ENCODE measurements at places on chromosomes 16 and 17.

DNA sequence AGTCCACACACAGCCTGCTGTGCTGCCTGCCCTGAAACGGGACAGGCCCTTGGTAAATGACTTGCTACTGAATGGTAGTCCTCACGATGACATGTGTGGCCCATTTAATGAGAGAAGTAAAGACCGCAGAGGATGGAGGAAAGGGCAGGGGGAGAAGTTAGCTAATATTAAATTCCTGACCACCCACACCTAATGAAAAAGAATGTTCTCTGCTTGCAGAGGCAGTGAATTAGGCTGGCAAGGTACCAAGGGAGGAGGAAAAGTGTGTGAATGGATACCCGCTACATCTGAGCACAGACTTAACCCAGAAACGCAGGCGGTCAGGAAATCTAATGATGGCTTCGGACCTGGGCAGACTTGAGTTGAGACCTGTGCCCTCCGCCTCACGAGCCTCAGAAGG lies 141.2 kb downstream of the PRKCA start:
- DNase-seq, result no peak

GRCh38 chr16:83933885-83934683 lies 19.0 kb upstream of the OSGIN1 start:
- no peak for DNase-seq

GRCh38 chr17:80475910-80476876 lies at the start of gene NPTX1:
NPTX1 (minus strand) TSS chr17:80476607; CDS start chr17:80476446, 161 bp downstream.
- no peak for DNase-seq

- no peak for DNase-seq
These were observed 5.8 kb downstream of the LGALS3BP start for GRCh38 chr17:78973792-78974520.

- no peak for DNase-seq
These were observed 58.9 kb downstream of the NOS2 start for GRCh38 chr17:27741361-27741861.

GRCh38 chr16:66298006-66298405 lies 68.5 kb upstream of the CDH5 start:
- DNase-seq, result no peak

DNA sequence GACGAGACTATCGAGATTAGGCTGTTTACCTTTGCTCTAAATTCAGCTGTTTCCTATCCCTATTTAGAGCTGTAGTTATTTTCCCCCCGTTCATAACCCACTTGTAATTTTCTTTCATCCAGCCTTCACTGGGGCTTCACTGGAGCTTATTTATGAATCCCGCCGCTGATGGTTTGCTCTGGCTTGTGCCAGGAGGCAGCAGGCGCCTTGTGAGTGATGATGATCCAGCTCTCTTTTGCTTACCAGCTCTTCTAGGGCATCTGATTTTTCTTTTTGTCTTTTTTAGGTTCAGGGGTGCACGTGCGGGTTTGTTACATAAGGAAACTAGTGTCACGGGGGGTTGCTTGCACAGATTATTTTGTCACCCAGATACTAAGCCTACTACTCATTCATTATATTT lies 37.4 kb upstream of the CDH13 start:
- no peak for DNase-seq

DNA sequence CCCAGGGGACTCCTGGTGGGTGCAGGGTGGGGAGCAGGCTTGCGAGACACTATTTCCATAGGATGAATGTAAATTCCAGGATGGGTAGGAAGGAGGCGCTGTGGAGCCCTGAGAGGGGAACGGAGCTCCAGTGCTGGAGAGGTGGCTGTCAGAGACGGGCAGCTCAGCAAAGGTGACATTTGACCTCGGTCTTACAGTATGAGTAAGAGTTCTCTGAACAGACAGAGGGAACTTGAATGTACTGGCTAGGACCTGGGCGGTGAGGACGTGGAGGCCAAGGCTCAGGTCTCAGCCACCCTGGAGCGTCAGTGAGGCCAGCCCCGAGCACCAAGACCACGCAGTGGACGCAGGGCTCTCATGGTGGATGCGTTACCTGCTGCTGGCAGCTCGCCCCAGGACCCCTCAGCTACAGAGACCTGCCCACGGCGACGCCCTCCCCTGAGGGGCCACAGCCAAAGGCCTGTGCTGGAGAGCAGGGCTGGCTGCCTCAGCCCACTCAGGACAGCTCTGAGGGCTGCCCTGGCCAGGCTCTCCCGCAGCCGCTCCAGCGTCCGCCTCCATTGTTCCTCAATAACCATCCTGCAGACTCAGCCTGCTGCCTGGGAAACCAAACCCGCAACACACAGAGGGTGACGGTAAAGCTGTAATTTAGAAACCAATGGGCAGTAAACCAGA lies 65.9 kb upstream of the TNRC6C start:
- DNase-seq, result no peak

GRCh38 chr17:31629696-31630470 lies 229.2 kb downstream of the COPRS start:
- no peak for DNase-seq

- no peak for DNase-seq
These were observed 5.9 kb downstream of the LITAFD start for GRCh38 chr16:8887952-8888560.

GRCh38 chr16:66622863-66623262 lies 18.4 kb downstream of the CMTM3 start:
- DNase-seq, result no peak

GRCh38 chr17:32161029-32161428 lies 18.7 kb downstream of the RHOT1 start:
- no peak for DNase-seq

GRCh38 chr16:67399749-67400704 lies 6.7 kb upstream of the TPPP3 start:
- no peak for DNase-seq

- no peak for DNase-seq
These were observed 337.5 kb downstream of the SEC14L1 start for GRCh38 chr17:77478281-77478680.

- DNase-seq, result no peak
These were observed 3.1 kb downstream of the HIC1 start for GRCh38 chr17:2057760-2058585.

- DNase-seq, result no peak
These were observed 1347.6 kb downstream of the CDH11 start for GRCh38 chr16:63774302-63774701.

- DNase-seq, result no peak
These were observed 88.8 kb downstream of the IRF8 start for GRCh38 chr16:85987750-85988078.

Measured in omental fat pad (tissue), 4 donors.